Testis (tissue), 5 donors: ENCODE measurements at places on chromosomes 16 and 17.

GRCh38 chr17:19317359-19318095 is 45.0 kb downstream of the B9D1 start:
- DNase-seq, result peak; percentile 96

GRCh38 chr17:4393806-4394205 is 27.3 kb upstream of the UBE2G1 start:
- no peak for DNase-seq

DNA sequence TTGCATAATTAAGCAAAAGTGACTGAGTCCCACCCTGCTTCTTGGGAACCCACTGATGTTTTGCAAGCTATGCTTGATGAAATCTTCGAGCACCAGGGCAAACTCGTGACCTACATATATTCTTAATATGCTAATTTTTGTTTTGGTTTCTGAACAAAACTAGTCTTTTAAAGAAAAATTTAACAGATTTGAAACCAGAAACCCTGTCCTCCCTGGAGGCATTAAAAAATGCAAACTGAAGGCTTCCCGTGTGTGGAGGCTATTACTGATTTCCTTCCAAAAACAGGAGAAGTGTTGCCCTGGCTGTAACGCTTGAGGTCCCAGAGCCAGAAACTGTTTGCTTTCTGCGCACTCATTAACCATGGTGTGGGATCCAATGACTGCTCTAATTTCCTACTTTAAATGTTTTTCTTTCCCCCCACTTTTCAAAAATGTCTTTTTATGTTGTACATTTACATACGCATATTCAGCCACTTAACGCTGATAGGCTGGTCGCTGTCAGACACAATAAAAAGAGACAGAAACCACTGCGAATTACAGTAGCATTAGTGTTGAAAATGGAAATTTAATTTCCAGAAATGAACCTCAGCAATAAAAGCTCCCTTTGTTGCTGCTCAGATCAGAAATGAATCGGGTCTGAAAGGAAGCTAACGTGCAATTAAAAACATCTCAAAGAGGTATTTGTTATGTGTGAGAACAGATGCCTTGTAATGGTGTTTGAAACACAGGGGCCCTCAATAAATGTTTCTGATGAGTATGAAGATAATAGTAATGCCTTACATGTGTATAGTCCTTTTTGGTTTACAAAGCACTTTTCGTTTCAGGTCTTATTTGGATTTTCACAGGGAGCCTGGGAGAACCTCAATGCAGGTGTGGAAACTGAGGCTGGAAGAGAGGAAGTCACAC is 39.9 kb upstream of the IRX6 start:
- DNase-seq, result no peak

GRCh38 chr16:62298600-62298999 is 262.4 kb upstream of the CDH8 start:
- DNase-seq, result no peak

- DNase-seq, result no peak
These were observed 68.4 kb downstream of the MARF1 start for GRCh38 chr16:15574614-15574948.

GRCh38 chr17:50221864-50222545 is 20.6 kb upstream of the COL1A1 start:
- no peak for DNase-seq

DNA sequence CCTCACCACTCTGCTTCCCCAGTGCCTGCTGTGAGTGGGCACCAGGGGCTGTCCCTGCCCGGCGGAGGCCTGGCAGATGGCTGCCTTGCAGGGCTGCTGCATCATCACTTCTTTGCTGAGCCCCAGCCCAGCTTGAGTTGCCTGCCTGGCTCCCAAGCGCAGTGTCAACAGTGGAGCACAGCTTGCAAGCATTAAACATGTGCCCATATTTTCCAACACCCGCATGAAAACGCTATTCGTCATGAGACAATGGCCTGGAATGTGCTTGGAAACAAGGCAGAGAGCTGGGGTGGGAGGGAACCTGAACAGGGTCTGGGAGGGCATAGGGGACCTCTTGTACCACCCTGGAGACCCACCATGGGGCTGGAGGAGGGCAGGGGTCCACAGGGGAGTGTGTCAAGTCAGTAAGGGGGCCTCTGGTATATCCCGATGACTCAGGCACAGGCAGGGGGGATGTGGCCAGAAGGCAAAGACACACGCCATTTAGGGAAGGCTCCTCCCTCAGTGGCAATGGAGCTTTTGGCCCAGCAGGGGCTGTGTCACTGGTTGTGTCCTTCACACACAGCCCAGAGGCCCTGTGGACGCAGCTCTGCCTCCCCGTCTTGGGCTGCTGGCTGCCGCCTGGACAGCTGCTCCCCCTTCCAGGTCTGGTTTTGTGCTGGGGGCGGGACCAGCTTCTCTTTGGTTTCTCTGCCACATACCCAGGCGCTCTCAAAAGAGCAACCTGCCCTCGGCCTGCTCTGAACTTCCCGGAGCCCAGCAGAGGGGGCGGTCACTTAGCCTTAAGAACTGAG is 17.4 kb upstream of the MTSS2 start:
- DNase-seq, result no peak

DNA sequence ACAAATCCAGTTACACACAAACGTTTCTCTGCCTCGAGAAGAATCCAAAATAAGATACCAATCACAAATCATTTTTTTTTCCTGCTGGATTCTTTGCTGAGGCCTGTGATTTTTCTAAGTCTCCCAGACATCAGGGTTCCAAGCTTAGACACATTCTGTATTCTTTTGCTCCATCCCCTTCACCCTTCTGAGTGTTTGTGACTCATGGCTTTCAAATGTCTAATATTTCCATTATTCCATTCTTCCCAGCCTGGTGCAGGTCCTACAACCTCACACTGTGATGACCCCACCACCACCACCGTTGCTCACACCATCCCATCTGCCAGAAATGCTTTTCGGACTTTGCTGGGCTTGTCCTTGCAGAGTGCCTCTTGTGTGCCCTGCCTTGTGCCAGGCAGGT is 480.1 kb downstream of the SOX9 start:
- no peak for DNase-seq

DNA sequence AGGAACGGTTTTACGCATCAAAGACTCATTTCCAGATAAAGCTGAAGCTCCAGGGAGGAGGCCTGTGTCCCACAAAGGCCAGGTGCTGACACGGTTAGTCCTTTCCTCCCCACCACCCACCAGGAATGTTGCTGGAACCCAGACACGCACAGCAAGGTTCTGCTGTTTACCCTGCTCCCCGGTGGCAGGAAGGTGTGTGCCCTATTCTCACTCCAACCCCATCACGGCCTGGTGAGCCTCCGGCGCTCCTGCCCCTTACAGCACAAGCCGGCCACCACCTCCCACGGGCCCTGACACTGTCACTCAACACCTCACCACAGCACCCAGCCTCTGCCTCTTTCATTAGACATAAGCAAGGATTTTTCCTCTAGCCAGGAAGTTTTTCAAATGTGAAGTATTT is 47.8 kb downstream of the ANKRD11 start:
- DNase-seq, result no peak

GRCh38 chr17:71260366-71260940 is 860.4 kb upstream of the SOX9 start:
- no peak for DNase-seq

- DNase-seq, result no peak
These were observed 13.0 kb upstream of the DNAJA2 start for GRCh38 chr16:46986438-46986837.

GRCh38 chr16:972316-973002 is 1.7 kb upstream of the LMF1 start:
- DNase-seq, result peak; percentile 72

DNA sequence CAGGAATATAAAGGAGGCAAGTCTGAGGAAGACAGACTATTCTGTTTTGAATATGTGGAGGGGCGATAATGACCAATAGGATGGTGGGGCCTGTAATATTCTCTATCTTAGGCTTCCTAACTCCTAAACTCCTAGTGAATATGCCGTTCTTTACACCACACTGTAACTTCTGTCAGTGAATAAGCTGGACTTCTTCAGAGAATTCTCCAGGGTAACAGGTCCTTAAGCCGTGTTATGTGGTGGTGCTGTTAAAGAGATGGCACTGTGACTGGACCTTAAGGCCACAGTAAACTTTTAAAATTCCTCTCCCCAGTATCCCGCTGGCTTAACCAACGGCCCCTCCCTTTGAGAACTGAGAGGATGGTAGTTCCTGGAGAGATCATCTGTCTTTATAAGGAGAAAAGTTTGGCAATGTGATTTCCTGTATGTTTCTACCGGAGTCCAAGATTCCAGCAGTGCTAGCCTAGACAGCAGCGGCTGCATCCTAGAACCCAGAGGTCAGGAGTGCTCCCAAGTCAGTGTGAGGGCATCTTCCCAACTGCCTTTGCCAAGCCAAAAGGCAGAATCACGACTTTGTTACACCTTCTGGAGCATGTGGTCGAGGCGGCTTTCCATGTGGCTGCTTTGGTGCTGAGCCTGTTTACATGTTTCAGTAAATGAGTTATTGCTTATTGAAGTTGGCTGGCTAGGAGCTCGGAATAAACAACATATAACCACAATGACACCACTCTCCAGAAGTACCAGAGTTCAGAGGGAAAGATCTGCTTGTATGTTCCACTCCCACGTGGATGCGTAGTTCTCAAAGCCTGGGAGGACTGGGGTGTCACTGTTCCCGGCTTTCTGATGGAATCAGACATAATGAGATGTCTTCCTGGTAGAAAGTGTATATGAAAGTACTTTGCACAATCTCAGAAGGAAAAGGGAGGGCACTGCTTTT is 41.0 kb downstream of the TUBD1 start:
- DNase-seq, result peak; percentile 49

- DNase-seq, result no peak
These were observed 93.1 kb upstream of the CCL1 start for GRCh38 chr17:34456121-34456520.

DNA sequence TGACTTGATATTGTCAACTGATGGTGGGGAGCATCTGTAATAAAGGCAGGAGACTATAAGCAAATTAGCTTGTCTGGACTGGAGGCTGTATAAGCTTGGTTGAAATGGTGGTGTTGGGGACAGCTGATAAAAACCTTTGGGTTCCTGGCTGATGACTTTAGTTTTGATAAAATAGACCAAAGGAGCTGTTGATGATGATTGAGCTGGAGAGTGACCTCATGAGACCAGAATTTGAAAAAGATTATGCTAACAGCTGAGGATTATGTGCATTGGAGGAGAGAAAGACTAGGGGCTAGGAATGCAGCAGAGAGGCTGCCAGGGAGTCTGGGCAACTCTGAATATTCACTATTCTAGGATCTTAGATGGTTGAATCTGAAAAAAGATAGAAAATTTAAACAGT is 8.7 kb upstream of the CDC27 start:
- DNase-seq, result no peak
